Activated T-cell treated with anti-CD3 and anti-CD28 coated beads, Interleukin-2, amount 50 U/mL, for 1 hour (primary cell): ENCODE measurements at places on chromosomes 13 and 19.

DNA sequence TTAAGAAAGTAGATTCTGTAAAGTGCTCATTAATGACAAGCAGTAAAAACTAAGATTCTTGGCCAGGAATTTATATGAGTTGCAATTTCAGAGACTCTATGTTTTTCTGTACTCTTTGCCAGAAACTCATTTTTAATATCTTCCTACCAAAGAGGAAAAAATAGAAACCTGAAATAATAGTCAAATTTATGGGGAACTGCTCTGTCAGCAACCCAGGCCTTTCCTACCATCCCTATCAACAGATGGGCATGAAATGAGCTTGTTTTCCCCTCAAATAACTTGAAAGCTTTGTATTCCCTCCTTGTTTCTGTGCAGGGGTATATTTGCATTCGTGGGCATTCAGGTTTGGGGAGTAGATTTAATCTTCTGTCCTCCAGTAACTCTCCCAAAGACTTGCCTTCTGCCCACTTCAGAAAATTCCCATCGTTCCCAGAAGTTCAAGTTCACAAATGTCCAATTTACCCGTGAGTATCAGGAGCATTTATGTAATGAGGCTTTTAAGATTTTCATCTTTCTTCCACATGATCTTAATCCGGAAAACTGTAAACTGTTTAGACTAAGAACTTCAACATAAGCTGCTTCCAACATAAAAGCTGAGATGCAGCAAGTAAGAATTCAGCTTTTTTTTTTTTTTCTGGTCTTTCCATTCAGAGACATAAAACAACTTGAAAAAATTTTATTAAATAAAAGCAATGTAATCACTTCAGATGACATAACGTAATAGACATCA lies 363.1 kb downstream of the EFNB2 start:
- no peak for DNase-seq

GRCh38 chr19:48947258-48947542 lies 7.5 kb upstream of the BAX start:
- no peak for DNase-seq

DNA sequence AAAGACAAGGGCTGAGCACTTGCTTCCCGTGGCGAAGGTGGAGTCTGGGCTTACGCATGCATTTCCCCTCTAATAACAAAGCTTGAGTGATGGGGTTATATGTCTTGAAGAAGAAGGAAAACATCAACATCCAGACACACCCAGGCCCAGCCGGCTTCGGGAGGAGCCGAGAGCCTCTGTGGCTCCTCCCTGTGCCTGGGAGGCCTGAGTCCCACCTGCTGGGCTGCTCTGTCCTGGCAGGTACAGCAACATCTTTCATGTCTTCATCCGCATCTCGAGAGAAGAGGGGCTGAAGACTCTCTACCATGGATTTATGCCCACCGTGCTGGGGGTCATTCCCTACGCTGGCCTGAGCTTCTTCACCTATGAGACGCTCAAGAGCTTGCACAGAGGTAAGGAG lies 30.6 kb downstream of the TMEM161A start:
- no peak for DNase-seq

GRCh38 chr13:79481685-79482052 lies 714 bp downstream of the NDFIP2 start:
- DNase-seq: peak; percentile 56

- no peak for DNase-seq
Measured at GRCh38 chr19:4662020-4662695, 8.0 kb downstream of the MYDGF start.
